ENCODE measurements at places on chromosomes 4 and X.

DNA sequence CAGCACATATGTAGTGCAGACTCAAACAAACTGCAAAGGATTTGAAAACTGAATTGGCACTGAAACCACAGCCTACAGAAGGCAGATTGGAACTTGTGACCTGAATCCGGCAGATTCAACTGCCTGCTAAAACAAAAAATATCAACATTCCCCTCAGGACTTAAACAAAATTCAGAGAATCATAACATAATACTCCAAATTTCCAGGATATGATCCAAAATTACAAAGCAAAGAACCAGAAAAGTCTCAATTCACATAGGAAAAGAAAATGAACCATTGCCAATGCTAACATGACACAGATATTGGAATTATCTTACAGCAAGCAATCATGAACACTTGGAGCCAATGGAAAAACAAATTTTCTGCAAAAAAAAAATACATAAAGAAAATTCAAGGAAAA, 250.4 kb downstream of the PRDM5 start:
- H3K4me1 ChIP-seq: no peaks in the 10 kb centered on the region
- no peaks in the 10 kb centered on the region for H3K36me3 ChIP-seq
- peaks cover 3% of the 10 kb centered on the region for H3K27me3 ChIP-seq
- H3K27ac ChIP-seq: no peak overlapping the region
- H3K4me3 ChIP-seq: no peak overlapping the region

- DNase-seq: no peak
- no peaks in the 10 kb centered on the region for H3K36me3 ChIP-seq
- H3K27me3 ChIP-seq: peaks cover 4% of the 10 kb centered on the region
- H3K27ac ChIP-seq: no peak overlapping the region
- H3K4me1 ChIP-seq: no peaks in the 10 kb centered on the region
Observed at GRCh38 chr4:128623508-128624215, 185.8 kb upstream of the JADE1 start.

GRCh38 chrX:50492720-50493119, 22.1 kb upstream of the DGKK start:
- H3K27ac ChIP-seq: no peak overlapping the region
- H3K4me3 ChIP-seq: no peak overlapping the region
- no peaks in the 10 kb centered on the region for H3K36me3 ChIP-seq

GRCh38 chr4:47122592-47123291, 91.4 kb downstream of the GABRB1 start:
- no peaks in the 10 kb centered on the region for H3K4me1 ChIP-seq
- H3K4me3 ChIP-seq: no peak overlapping the region
- H3K27ac ChIP-seq: no peak overlapping the region

DNA sequence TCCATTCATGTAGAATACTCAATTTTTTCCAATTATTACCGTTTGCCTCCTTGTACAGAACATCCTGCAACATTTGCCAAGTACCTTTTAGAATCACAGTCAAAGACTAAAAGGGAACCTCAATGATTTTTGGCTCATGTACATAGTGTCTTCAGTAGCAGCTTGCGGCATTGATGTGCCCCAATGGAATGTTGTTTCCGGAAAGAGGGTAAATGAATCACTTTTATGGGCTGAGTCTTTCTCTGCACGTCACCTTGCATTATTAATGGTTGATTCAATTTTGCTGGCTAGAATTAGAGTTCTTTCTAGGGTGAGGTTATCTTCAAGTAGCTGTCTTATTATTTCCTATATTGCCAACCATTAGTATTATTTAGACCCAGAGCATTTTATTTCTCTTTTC, 116.9 kb upstream of the GABRA2 start:
- no peak for DNase-seq
- no peaks in the 10 kb centered on the region for H3K27me3 ChIP-seq
- no peaks in the 10 kb centered on the region for H3K4me1 ChIP-seq
- no peak overlapping the region for H3K4me3 ChIP-seq

- H3K4me1 ChIP-seq: no peaks in the 10 kb centered on the region
- no peak overlapping the region for H3K27ac ChIP-seq
- no peaks in the 10 kb centered on the region for H3K27me3 ChIP-seq
- no peaks in the 10 kb centered on the region for H3K36me3 ChIP-seq
Observed at GRCh38 chrX:729583-730409, 99.2 kb downstream of the SHOX start.

DNA sequence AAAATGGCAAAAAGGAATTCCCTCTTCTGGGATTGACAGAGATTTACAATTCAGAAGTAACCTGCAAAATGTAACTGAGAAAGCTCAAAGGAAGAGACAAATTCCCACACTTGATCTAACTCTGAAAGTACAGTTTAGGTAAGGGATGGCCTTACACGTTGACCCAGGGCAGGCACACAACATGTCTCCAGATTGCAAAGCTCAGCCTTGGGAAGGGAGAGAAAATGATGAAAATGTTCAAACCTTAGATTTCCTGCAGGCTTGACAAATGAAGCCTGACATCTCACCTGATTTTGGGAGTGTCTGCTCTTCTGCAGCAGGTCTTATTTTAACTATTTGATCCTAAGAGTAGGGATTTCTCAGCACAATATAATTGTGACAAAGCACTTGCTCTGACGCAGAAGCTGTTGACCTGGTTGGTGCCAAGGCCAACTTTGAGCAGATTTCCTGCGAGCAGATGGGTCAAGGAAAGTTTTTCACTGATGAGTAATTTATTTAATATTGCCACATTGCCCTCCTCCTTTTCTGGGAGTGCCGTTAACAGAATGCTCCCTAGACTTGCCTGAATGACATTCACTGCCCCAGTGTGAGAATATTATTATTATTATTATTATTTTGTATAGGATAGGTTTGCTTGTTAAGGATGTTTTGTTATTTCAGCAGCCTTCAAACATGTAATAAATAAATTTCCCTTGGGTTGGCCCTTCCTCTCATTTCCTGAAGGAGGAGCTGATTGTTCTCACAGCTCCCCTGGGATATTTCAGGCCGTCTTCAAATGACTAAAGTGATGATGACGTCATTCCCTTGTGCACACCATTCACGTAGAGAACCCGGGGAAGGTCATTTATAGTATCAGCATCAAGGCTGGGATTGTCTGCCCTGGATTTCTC, 157.1 kb downstream of the VEGFC start:
- no peaks in the 10 kb centered on the region for H3K4me1 ChIP-seq
- H3K27ac ChIP-seq: no peak overlapping the region
- H3K27me3 ChIP-seq: no peaks in the 10 kb centered on the region
- no peaks in the 10 kb centered on the region for H3K36me3 ChIP-seq
- H3K4me3 ChIP-seq: no peak overlapping the region

DNA sequence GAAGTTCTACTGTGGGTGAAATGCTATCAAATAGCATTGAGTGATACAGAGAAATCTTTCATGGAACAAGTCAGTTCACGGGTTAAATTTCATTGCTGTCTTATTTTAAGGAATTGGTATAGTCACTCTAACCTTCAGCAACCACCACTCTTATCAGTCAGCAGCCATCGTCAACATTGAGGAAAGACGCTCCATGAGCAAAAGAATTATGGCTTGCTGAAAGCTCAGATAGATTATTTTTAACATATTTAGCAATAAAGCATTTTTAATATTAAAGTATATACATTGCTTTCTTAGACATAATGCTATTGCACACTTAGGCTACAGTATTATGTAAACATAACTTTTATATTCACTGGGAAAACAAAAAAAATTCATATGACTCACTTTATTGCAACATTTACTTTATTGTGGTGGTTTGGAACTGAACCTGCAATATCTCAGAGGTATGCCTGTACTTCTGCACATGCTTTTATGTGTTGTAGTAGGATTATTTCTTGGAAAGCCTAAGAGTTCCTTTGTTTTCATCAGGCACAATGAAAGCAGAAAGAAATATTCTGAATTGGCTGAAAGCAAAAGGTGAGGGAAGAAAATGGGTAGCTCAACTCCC, 586.7 kb downstream of the GBA3 start:
- DNase-seq: no peak
- H3K27me3 ChIP-seq: no peaks in the 10 kb centered on the region
- no peaks in the 10 kb centered on the region for H3K36me3 ChIP-seq
- no peak overlapping the region for H3K4me3 ChIP-seq

All from activated CD4-positive, alpha-beta memory T cell treated with anti-CD3 and anti-CD28 coated beads, Interleukin-2, amount 10 ng/mL, durations not matched to agents 7 days and 5 days (primary cell).